ENCODE measurements at places on chromosomes 1 and 21.

DNA sequence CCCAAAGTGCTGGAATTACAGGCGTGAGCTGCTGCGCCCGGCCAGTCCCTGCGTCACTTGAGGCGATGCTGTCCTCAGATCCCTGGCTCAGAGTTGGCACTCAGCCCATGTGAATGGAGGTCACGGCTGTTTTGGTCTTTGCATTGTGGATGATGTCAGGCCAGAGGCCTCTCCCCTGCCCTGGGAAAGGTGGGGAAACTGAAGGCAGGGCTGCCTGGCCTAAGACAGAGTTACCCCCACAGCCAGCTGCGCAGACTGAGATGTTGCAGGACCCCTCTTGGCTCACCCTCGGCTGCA, 821 bp downstream of the MASP2 start:
- no peak for DNase-seq

- DNase-seq, result no peak
Measured at GRCh38 chr1:61391730-61392129, 309.4 kb downstream of the NFIA start.

DNA sequence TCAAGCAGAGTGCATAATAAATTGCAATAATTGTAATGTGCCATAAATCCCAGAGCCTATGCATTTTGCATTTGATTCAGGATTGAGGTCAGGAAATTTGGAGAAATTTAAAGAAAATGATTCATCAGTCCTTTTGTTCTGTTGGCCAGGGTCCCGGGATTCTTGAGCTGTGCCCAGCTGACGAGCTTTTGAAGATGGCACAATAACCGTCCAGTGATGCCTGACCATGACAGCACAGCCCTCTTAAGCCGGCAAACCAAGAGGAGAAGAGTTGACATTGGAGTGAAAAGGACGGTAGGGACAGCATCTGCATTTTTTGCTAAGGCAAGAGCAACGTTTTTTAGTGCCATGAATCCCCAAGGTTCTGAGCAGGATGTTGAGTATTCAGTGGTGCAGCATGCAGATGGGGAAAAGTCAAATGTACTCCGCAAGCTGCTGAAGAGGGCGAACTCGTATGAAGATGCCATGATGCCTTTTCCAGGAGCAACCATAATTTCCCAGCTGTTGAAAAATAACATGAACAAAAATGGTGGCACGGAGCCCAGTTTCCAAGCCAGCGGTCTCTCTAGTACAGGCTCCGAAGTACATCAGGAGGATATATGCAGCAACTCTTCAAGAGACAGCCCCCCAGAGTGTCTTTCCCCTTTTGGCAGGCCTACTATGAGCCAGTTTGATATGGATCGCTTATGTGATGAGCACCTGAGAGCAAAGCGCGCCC, 8.7 kb downstream of the PROX1 start:
- DNase-seq, result no peak

DNA sequence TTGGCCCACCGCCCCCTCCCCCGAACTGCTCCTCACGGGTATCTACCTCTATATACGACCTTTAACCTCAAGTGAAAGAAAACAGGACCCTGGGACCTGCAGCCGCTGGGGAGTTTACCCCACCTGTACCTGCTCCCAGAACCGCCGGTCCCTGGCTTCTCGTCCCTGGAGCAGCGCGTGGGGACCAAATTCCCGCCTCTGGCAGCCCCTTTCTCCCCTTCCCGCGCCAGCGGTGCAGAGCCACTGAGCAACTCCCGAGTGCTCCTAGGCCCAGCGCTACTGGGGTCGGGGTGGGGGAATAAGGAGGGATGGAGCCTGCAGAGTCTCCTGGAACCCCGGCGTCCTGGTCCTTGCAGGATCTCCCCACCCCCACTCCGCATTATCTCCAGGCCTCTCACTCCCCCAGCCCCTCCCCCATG, 1.6 kb downstream of the SYT6 start:
- peak; percentile 65 for DNase-seq

DNA sequence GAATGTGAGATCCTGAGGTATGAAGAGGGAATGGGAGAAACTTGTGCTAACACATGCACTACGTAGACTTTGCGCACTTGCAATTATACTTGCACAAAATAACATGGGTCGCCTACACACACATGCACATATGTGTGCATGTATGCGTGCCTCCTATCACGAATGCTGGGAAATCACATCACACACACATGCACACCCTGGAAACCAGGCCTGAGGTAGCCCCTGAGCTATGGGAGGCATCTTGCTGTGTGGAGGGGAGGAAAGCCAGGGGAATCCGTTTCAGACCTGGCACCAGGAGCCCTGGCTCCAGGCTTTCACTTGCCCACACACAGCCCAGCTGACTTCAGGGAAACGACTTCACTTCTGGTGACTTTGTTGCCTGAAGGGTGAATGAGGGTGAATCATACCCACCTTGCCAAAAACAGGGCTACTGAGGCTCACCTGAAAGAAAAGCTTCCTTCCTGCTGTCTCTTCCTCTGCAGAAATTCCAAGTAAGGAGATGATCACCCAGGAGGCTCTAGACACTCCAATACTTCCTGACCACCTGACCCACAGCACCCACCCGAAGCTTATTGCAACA, 136.0 kb upstream of the NGF start:
- no peak for DNase-seq

- no peak for DNase-seq
Measured at GRCh38 chr1:3067301-3067670, 1.7 kb upstream of the PRDM16 start.

DNA sequence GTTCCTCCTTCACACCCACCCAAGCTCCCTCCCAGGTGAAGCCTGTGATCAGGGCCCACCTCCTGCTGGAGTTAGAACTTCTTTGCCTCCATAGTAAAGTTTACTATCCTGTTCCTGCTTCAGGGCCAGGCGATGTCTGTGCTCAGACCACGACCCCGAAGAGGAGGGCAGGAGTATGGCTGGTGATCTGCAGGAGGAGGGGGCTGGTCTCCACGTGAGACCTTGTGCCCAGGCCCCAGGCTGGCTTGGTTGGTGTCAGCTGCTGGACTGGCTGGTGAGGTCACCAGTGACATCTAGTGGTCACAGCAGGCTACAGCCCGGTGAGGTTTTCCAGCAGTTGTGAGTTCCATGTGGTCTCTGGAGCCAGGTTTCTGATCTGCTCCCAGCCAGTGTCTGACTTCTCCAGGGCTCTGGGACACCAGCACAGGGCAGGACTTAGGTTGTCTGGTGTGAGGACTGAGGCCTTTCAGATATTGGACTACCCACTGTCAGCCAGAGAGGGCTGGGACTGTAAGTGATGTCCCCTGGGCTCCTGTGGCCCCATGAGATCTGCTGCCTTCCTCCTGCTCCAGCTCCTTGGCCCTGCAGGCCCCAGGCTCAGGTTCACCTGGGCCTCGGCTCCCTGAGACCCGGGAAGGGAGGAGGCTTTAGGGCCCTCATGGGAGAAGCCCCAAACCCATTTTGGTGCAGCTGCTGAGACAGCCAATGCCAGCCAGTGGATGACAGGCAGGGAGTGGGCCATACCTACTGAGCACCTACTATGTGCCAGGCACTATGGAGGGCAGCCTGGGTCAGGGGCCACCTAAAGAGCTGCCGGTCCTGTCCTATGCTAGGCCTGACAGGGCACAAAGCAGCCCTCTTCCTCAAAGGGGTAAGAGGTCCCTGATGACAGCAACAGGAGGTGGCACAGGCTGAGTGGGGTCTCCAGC, 6.0 kb upstream of the UBL4B start:
- peak; percentile 84 for DNase-seq

DNA sequence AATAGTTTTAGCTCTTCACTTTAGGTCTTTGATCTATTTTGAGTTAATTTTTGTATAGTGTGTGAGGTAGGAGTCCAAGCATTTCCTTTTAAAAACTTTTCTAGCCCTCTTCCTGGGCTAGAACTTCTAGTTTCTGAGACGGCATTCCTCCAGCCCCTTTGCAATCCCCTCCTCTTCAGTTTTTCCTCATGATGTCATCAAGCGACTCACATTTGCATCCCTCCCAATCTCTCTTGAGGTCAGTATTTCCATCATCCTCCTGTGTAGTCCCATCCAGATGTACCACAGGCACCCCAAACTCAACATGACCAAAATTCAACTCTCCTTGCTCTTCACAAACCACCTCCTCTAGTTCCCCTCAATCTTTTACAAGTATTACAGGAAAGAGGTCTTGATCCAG, 10.7 kb downstream of the HMGN2 start:
- DNase-seq, result no peak

GRCh38 chr1:24636661-24637357, 6.3 kb upstream of the SRRM1 start:
- DNase-seq, result no peak

DNA sequence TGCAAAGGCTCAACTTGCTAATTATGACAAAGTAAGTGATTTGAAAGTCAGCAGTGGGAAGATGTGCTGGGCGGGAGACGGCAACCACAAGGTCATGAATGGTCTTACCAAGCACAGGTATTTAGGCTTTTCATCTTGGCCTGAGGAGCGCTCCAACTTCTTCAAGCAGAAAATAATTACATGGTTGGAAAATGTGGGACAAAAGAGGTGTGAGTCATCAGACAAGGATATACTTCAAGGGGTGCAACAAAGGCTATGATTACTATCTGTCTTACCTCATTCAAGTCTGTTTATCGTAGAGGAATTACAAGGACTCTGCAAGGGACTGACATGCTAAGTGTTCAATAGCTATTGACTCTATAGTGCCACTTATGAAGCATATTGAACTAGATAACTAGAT, 2005.7 kb downstream of the MRPL39 start:
- DNase-seq, result no peak

DNA sequence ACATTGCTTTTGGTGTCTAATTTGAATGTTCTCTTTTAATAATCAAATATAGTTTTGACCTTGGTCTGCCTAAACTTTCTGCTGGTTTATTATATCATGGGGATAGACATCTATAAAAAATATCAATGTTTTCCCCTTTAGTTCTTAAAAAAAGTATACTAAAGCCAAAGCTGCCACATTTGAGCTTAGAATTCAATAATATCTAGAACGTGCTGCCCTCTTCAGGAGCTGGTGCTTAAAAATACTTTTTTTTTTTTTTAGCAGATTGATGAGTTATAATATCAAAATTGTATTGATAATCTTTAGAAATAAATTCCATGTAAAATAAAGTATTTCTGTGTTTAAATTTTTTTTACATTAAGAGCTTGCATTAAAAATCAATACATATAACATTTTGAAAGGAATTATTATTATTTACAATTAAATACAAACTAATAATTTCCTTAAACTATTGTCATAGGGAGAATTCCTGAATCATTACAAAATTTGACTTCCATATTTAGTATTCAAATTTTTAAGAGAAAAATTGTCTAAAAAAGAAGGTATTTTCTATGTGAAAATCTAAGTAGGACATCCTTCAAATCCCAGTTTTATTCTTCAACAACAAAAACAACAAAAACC, 40.1 kb upstream of the ADGRL2 start:
- no peak for DNase-seq

DNA sequence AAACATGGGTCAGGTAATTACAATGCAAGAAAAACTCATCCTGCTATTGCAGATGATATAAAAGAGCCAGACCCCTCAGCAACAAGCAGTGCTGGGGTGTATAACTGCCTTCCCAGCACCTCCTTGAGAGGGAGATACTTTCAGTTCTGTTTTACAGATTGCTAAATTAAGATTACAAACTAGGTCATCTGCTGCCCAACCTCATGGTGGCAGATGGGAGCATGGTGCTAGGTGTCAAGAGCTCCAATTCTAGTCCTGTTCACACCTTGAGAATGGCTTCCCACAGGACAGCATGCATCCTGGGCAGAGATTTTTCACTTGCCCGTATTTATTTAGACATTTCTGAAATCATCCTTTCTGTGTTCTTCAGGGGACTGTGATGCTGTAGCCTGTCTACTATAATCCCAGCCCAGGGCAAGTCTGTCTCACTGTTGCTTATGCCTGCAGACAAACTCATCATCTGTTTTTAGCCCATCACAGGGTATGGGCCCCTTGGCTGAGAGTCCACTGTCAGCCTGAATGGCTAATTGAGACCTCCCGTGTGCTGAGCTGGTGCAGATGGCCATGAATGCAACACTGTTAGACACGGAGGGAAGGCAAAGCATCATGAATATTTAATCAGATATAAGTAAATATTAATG, 40.2 kb upstream of the PBX1 start:
- no peak for DNase-seq

- DNase-seq, result no peak
Measured at GRCh38 chr1:230910755-230911117, 42.4 kb upstream of the C1orf198 start.

GRCh38 chr1:31660871-31661455, 16.3 kb upstream of the PEF1 start:
- no peak for DNase-seq

DNA sequence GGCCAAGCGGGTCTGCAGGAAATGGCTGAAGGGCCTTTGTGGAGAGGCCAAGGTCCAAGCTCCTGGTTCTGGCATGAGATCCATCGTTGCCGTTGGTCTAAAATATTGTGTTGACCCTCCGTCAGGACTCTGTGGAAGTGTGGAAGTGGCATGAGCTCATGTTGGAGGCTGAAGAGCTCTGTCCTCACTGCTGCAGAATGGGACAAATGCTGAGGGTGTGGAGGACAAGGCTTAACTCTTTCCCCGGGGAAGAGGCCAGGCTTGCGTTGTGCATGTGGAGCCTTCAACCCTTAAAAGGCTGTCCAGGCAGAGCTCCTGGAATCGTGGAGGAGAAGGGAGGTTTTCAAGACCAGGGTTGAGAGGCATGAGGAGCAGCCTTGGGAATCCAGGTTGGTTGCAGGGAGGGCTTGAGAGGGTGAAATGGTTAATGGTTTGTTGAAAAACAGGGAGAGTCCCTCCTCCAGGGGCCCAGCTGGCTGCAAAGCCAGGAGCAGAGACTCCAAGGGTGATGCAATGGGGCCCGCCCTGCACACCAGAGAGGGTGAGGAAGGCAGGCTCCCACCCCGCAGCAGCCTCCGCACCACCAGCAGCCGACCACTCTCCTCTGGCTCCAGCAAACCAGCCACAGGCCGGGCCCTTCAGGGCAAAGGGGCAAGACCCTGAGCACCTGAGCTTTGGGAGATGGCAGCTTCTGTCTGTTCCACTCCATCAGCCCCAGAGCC, 6.7 kb upstream of the AHCYL1 start:
- no peak for DNase-seq

GRCh38 chr1:32801096-32801715, 16.0 kb downstream of the YARS1 start:
- no peak for DNase-seq

GRCh38 chr1:33876970-33877650, 13.2 kb downstream of the HMGB4 start:
- DNase-seq, result no peak

DNA sequence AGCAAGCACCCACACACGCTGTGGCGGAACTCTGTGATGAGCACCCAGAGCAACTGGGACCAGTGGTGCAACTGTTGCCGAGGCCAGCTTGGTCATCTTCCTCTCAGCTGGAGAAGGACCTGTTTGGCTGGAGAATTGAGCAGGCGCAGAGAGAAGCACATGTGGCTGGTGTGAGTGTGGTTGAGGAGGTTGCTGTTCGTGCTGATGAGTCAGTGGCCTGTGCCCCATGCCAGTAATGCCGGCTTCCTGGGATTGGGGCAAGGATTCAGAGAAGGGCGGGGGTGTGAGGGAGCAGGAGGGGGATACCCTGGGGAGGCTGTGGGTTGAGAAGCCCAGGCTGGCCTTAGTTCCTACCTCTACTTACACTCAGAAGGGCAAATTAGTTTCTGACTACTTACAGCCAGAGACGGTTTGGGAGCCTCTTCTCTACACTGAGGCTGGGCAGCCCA, 57.5 kb upstream of the EPS8L3 start:
- no peak for DNase-seq

GRCh38 chr1:94543001-94543400, 1.4 kb upstream of the F3 start:
- DNase-seq, result no peak

GRCh38 chr21:39105341-39105765, 77.9 kb downstream of the PSMG1 start:
- no peak for DNase-seq

GRCh38 chr1:231053493-231054162, 13.6 kb upstream of the FAM89A start:
- DNase-seq, result no peak

All from H1 (cell line).